Brain microvascular endothelial cell (primary cell): ENCODE measurements at places on chromosomes 3 and 15.

DNA sequence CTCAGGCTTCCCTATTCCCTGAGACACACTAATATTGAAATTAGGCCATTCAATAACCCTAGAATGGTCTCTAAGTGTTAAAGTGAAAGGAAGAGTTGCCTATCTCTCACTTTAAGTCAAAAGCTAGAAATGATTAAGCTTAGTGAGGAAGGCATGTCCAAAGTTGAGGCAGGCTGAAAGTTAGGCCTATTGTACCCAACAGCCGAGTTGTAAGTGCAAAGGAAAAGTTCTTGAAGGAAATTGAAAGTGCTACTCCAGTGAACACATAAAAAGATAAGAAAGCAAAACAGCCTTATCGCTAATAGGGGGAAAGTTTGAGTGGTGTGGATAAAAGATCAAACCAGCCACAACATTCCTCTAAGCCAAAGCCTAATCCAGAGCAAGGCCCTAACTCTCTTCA is 117.9 kb upstream of the SPATA12 start:
- no peak for DNase-seq

- no peak for DNase-seq
Observed at GRCh38 chr3:192364316-192364715, 363.0 kb downstream of the FGF12 start.

DNA sequence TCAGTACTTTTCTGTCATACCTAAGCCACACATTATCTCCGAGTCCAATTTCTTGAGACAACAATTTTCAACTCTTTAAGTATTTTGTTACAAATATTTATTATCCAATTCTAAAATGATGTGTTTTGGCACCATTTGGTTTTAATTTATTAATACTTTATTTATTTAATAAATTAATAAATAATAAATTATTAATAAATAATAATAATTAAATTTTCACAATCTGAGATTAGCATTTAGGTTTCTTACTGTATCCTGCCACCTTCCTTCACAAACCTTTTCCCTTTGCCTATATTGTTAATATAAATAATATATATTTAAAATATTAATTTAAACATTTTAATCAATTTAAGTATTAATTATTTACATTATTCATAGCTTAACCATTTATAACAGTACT is 23.9 kb downstream of the TMEM207 start:
- no peak for DNase-seq

- DNase-seq = no peak
Observed at GRCh38 chr3:63808633-63809032, 10.5 kb upstream of the C3orf49 start.

GRCh38 chr15:85976986-85977385 is 102.7 kb upstream of the AGBL1 start:
- DNase-seq = no peak

GRCh38 chr3:62135741-62136140 is 237.6 kb downstream of the FEZF2 start:
- no peak for DNase-seq

DNA sequence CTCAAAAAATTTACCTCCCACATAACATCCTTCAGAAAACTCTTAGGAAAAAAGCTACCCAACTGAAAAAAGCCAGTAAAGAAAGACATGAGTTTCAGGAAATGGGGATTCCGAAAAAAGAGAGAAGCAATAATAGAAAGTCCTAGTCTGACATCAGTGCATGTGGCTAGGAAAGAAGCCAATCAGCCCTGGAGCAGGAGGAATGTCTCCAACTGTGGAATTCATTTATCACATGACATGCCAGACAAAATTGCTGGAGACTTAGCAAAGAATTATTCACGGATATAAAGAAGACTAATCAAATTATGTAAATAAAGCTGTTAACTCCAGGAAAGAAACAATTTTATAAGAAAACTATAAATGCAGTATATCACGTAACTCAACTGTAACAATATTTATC is 258.9 kb upstream of the RARB start:
- no peak for DNase-seq

DNA sequence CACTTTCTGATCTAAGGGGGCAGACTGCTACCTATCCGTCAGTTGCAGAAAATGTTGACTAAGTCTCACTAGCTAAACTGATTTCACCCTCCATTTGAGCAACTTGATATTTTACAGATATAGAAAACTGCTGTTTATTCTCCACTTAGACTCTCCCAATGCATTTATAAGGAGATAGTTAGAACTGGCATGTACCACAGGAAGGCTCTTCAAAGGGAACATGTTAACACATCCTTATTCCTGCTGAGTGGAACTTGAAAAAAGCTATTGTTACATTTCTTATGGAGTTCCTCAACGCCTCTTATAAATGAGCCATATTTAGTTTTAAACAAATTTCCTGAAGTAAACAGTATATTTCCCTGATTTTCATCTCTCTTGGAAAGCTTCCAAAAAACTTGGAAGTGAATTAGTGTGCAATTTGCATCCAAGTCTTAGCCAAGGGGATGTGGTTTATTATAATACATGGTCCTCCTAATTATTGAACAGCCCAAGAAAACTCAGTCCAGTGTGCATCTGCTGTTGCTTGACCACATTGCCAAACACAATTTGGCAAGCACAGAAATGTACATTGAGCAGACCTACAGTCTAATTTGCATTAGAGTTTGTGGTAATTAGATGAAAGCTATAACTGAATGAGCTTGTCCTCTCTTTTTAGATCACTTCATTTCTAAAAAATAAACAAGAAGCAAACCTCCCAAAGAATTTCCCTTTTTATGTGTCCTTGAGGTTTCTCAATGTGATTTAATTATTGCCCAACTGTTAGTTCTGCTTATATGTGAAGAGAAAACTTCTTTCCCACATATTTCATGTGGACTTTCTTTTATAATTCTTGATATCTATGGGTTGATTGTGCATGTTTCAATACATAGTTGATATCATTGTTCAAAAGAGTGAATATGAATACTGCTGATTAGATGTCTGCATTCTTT is 72.6 kb upstream of the DPH6 start:
- DNase-seq = no peak

DNA sequence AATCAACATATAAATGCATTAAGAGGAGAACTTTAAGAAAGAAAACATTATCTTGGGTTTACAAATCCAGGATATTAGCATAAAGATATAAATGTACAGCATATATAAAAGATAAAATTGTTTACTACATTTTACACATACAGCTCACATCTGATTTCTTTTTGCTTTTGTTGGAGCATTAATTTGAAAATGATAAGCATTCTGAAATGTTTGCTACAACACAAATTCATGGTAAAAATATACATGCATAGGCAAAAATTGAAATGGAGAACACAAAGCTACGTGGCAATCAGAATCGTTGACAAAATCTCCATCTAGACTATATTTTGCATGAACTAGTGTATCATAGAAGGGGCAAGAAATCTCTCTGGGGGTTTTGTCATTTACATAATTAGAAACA is 159.1 kb downstream of the TIGIT start:
- DNase-seq = no peak

DNA sequence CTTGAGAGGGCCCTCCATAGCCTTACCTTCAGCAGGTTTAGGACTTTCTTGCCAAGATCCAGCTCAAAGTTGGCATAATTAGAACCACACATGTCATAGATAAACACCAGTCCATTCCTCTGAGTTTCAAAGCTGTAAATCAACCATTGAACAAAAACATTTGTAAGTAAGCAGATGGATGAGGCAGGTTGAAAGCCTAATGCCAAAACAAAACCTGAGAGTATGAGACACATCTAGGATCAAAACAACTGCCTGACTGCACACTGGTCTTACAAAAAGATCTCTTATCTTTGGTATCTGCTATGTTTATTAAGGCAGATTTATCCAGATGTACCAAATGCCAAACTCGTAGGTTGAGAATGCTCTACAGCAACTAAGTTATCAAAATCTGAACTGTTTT is 61.9 kb downstream of the PTPN9 start:
- no peak for DNase-seq

GRCh38 chr3:158279609-158280008 is 169.7 kb downstream of the RSRC1 start:
- no peak for DNase-seq

DNA sequence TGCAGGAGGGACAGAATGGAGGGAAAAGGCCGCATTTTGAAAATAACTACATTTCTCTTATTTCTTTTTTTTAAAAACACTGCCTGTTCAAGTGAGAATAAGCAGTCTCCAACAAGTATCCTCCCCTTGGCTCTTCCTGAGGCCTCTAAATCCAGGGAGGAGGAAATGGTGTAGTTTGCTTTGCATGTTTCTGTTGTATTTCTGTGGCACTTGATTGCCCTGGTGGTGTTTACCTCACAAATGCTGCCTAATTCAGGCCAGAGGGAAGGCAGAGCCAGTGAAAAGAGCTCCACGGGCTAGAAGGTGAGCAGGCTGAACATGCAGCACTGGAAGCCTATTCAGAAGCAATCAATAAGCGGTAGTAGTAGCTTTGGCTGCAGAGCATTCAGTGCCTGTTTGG is 149.3 kb upstream of the ATP11B start:
- no peak for DNase-seq

DNA sequence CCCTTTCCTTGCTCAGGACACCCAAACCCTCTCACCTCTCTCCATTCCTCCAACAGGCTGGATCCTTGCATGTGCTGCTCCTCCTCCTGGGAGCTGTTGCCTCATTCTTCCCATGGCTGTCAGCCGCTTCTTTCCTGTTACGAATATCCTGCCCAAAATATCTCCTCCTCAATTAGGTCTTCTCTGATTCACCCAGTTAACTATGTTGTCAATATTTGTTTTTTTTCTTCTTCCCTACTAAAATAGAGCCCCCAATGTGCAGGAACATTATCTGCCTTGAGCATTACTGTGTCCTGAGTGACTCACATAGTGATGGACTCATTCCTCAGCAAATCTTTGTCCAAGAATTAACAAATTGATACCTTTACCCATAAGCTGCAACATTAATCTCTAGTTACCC is 357.2 kb downstream of the CLSTN2 start:
- DNase-seq = peak; percentile 28

GRCh38 chr3:96370637-96371036 is 443.8 kb upstream of the EPHA6 start:
- DNase-seq = no peak

DNA sequence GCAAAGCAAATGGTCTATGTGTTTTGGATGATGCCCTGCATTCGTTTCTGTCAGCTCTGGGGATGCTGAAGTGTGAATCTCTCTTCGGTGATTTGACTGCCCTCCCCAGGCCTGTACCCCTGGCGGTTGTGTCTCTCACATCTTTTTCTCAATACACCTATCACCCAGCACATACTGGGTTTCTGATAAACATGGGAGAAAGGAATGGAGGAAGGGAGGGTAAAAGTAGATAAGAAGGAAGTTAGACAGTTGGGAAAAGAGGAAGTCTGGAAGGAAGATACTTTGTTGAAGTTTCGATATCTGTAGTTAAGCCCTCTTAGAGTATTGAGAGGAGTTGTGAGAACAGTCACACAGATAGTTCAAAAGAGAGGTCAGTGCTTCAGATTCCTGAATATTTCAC is 35.8 kb upstream of the LRTM1 start:
- no peak for DNase-seq

GRCh38 chr15:71575474-71576045 is 234.8 kb upstream of the NR2E3 start:
- DNase-seq = no peak

GRCh38 chr3:188631291-188632010 is 477.5 kb downstream of the LPP start:
- peak; percentile 86 for DNase-seq

- DNase-seq = peak; percentile 55
Observed at GRCh38 chr3:16849229-16849628, 35.5 kb upstream of the PLCL2 start.

GRCh38 chr3:42351207-42351606 is 59.2 kb downstream of the LYZL4 start:
- peak; percentile 11 for DNase-seq

DNA sequence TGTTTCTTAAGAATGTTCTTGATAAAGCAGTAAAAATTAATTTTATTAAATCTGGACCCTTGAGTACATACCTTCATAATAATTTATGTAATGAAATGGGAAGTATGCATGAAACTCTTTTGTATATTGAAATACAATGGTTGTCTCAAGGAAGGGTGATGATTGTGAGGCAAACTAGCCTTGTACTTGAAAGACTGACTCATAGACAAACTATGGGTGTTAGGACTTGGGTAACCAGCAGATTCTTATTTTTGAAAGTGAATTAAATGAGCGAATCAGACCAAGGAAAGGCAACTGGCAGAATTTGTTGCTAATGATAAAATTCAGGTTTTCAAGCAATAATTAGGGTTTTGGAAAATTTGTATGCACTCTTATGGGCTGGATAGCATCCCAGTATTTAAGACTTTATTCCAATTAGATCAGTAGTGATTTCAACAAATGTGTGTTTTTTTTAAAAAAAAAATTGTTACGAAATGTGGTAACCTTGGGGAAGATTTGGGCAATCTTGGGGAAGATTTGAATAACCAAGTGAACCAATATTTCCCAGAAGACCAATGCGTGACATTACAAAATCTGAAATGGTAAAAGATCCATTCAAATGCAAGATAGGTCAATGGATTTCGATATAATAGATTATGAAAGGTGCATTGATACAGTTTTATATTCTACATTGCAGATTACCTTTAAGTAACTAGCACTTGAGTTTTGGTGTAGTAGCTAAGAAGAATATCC is 42.0 kb downstream of the ATP2C1 start:
- DNase-seq = no peak

DNA sequence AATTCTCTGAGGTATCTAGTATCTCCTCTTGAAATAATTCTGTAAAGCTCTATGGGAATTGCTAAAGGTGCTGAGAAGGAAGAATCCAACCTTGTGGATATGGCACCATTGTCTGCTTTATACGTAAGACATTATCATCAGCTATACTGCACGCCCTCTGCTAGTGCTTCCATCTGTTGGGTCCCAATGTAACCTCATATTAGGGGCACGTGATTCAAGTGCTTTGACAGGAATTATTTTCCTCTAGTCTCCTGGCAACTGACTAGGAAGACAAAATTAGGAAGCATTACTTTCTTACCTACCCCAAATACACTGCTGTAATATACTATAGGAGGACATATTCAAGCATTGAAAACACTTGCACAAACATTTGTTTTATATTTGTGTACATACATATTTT is 24.0 kb downstream of the COPS2 start:
- DNase-seq = no peak

GRCh38 chr15:96390986-96391385 is 60.5 kb downstream of the NR2F2 start:
- DNase-seq = no peak

- DNase-seq = no peak
Observed at GRCh38 chr15:83786336-83786735, 132.4 kb downstream of the ADAMTSL3 start.

DNA sequence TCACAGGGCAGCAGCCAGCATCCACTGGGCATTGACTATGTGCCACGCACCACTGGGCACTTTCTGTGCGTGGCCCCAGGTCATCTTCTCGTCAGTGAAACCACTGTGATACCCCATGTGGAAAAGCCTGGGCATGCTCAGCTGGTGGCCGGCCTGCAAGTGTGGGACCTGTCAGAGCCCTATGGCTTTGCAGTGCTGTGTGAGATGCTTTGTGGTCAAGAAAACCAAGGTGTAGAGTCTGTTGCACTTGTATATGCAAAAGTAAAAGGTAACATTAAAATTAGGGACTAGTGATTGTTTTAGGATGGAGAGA is 69.5 kb downstream of the PGPEP1L start:
- no peak for DNase-seq
